IMR-90 (cell line): ENCODE measurements at places on chromosomes 11 and 22.

- DNase-seq, result no peak
Measured at GRCh38 chr11:73365352-73366264, 10.6 kb upstream of the RELT start.

DNA sequence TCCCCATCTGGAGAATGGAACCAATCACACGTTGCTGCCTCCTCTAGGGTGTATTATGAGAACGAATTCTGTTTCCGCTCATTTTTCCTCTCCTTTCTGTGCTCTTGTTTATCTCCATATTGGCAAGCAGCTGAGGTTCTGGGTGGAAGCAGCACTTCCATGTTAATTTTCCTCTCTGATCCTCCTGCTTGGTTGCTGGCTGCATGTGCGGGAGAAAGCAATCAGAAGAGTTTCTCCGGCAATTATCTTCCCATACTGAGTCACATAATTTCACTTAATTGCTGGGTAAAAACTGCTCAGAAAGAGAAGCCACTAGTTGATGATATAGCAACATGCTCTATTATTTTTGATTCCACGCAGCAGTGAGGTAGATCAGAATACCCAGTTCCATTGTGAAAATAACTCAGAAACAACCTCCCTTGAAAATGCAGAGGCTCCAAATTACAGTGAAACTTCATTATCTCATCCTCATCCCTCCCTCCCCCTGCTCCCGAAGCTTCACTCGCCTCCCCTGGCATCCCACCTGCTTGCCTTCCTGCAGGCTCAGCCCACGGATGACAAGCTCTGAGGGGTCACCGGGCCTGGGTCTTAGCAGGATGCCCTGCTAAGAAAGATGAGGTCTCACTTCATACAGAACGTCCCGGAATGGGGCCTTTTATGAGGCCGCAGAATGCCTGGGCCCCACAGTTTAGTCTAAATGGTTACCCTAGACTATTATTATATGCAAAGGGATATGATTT, 20.4 kb downstream of the FXYD6 start:
- no peak for DNase-seq

- DNase-seq, result peak; percentile 85
Measured at GRCh38 chr22:31734512-31734911, 15.4 kb downstream of the PRR14L start.

GRCh38 chr11:20611892-20612291, 12.5 kb downstream of the SLC6A5 start:
- no peak for DNase-seq

DNA sequence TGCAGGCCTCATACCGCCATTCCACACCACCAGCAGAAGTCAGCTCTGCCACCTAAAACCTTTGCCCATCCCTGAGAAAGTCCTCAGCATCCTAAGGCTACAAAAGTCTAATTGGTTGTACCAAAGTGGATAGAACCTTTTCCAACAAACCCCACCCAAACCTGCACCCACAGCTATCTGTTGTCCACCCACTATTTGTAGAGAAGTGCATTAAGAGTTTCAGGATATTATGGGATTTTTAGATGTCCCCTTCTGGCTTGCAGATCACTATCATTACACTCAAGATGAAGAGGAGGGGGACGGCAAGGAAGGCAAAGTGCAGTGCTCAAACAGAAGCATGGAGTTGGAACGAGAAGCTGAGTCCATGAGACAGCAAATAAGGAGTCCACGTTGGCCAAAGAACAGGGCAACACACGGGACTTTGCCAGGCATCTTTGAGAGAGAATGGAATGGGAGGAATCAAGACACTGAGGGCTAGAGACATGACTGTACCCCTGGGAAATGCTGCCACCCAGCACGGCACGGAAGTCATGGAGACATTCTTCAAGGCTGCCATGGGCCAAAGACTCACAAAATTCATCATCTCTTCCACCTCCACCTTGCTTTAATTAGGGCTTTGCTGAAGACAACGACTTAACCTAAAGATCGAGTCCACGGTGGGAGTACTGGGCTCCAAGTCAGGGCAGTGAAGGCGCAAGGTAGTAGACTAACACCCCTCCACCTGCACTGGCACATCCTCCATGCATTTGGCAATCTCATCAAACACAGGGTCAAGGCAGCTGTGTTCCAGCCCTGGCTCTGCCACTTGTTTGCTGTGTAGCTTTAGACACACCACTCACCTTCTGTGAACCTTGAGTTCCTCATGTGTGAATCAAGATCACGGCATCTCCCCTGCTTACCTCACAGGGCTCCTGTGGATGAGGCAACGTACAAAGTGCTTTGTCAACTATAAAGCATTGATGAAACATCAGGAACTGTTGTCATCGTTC, 112.9 kb upstream of the TMEM45B start:
- DNase-seq, result no peak

DNA sequence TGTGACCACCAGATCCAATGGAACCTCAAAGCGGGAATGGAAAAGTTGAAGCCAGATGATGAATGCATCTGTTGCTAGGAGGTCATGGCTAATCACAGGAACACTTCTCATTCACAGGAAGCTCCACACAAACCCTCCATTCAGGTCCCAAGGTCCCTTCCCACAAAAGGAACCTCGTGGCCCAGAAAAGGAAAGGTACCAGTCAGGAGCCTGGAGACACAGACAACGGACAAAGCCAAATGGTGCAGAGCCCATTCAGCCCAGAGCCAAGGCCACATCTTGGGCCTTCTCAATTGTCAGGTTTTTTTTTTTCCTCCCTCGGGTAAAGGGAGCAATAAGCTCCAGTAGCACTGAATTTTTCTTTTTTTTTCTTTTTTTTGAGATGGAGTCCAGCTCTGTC, 87.0 kb downstream of the FAM168A start:
- DNase-seq, result no peak

DNA sequence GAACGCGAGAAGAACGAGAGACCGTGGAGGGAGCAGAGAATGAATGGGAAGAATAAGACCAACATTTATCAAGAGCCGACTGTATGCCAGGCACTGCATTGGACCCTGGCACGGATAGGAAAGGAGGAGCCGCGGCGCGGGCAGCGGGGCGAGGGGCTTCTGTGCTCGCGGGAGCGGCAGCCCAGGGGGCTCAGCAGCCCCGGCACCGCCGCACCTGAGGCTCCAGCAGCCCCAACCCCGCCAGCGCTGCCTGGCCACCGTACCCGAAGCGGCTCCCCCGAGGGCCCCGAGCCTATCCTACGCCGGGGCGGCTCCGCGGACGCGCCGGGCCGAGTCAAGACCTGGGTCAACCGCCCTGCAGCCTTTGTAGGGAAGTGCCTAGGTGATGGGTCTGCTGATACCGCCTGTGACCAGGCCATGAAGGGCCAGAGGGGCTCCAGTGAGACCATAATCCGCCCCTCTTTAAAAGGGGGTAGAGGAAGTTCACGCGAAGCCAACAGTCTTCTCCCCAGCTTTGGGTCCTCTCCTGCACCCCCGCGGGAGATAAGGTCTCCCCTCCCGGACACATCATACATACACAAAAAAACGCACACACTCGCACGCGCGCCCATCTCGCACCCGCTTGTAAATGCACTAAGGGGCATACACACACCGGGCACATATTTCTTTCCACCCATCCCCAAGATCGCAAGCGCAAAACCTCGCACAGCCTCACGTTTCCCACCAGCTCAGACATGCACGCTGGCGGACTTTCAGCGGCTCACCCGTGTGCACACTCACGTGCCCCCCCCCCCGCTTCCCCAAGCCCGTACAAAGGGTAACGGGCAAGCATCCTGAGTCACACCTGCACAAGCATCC, 935 bp upstream of the RTN4RL2 start:
- peak; percentile 17 for DNase-seq

- DNase-seq, result no peak
Measured at GRCh38 chr22:27298332-27298731, 503.2 kb downstream of the MN1 start.

DNA sequence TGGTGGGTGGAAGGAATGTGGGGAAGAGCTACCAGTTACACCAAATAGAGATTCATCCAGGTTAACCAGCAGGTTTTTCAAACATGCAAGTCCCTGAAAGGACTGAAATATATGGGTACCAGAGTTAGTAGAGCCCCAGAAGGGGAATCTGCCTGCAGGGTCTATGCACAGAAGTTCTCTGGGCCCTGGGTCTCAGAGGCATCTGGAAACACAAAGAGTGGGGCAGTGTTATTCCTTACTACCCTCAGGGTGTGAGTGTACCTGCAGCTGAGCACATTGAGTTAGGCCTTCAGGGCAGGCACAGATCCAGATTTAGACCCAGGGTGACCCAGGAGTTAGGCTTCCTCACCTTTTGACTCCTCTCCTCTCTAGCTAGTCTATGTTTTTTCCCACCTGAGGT, 43.9 kb upstream of the SWAP70 start:
- no peak for DNase-seq

DNA sequence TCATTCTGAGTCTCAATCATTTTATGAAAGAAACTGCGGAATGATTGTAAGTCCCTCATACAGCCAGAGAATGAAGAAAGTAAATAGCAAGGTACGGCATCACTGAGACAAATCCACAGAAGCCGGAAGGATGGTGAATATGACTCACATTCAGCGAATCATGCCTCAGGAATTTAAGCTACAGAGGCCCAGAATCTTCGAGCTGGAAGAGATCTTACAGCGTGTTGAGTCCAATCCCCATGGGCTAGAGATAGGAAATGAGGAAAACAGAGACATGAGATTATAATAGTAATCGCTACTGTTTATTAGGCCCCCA, 173.2 kb downstream of the KIF18A start:
- peak; percentile 98 for DNase-seq

DNA sequence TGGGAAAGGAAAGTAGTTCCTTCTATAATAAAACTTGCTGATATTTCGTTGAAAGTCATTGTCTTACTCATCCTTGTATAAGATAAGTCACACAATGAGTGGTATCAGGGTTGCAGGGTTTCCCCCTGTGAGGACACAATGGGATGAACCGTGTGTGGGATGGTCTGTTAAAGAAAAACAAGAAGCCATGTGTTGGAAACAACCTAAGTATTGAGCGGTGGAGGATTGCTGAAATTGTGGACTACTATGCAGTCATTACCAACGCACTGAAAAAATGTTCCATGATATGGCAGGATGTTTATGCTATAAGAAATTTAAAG, 28.6 kb downstream of the PTPRJ start:
- DNase-seq, result no peak

DNA sequence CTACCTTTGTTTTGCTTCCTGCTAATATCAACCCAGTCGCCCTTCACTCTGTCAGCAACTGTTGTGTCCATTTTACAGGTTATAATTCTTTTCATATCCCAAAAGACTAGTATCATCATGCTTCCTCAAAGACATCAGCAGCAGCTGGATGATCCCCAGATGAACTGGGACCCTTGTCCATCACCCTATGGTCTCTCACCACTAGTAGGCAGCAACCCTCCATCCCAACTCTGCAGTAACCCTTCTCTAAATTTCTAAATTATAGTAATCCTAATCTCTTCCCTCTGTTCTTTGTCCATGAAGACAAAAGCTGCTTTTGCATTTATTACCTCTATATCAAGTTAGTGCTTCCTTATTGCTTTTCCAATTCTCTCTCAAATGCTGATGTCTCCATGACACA, 1025.8 kb downstream of the FAM181B start:
- no peak for DNase-seq

GRCh38 chr11:79918846-79919245, 478.0 kb upstream of the TENM4 start:
- no peak for DNase-seq

GRCh38 chr11:121654259-121654842, 201.6 kb upstream of the SORL1-AS1 start:
- DNase-seq, result no peak

DNA sequence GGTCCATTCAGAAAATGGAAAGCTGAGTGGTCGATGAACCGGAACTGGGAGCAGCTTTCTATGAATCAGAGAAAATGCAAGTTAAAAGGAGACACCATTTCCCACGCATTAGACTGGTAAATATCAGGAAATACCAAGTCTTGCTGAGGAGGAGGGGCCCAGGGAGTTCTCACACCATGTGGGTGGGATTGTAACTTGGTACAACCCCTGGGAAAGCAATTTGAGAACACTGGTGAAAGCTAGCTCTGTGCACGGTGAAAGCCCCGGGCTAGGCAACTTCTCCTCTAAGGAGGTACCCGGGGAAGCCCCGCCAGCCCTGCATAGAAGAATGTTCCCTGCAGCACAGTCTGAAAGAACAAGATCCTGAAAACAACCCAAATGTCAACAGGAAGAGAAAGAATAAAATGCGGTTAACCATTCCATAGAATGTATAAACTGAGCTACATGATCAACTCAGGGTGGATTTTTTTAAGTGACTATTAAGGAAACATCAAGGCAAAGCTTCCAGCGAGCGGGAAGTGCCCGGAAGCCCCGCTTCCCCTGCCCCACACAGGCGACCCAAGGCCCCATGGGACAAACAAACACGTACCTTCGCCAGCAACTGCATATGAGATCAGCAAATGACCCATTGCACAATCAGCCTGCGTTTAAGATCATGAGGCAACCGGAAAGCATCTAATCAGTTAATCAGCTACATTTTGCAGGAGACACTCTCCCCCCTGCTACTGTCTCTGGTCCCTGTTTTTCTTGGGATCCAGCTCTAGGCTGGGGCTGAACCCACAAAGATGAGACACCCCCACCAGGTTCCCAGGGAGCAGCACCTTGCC, 11.3 kb downstream of the SHANK2 start:
- peak; percentile 94 for DNase-seq

- DNase-seq, result no peak
Measured at GRCh38 chr11:32137869-32138268, 47.0 kb downstream of the RCN1 start.

DNA sequence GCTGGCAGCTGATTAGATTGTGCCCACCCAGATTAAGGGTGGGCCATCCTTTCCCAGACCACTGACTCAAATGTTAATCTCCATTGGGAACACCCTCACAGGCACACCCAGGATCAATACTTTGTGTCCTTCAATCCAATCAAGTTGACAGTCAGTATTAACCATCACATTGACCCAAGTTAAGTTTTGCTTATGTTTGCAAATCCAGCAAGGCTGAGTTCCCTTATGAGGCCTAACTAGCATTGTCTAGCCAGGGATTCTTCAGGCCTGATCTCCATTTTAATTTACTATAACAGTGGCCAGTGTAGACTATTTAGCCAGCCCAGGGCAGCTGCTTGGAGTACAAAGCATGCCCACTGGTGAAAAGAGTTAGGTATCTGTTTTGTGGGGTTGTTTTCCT, 2.3 kb upstream of the KCTD14 start:
- DNase-seq, result no peak

- no peak for DNase-seq
Measured at GRCh38 chr11:74086242-74086884, 77.5 kb upstream of the UCP3 start.

DNA sequence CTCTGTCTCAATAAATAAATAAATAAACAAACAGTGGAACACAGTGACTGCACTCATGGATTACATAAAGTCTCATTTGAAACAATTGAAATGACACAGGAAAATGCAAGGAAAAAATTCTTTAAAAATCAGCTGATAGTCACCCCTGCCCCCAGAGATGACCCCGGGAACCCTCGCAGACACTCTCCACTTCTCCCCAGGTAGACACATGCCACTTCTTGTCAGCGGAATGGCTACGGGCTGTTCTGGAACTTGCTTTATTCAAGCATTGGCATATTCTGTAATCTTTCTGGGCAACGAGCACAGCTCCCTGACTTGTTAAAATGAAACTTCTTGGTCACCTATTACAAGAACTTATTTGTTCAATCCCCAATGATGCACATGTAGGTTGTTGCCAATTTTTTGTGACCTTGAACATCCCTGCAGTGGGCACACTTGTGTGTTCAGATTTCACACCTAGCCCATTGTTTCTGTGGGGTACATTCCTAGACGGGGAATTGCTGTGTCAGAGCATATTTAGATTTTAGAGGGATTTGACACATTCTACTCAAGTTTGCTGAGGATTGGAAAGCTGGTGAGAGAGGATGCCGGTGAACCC, 32.8 kb downstream of the MYEOV start:
- DNase-seq, result no peak

- no peak for DNase-seq
Measured at GRCh38 chr11:12798609-12799011, 124.4 kb downstream of the TEAD1 start.

GRCh38 chr11:113270080-113270479, 44.3 kb upstream of the TTC12 start:
- no peak for DNase-seq
